ENCODE measurements at places on chromosomes 2 and 18. TPM values are rescaled to one million over a fixed set of nuclear protein-coding genes. Genes with fewer than 3 reads are reported as not detected.

DNA sequence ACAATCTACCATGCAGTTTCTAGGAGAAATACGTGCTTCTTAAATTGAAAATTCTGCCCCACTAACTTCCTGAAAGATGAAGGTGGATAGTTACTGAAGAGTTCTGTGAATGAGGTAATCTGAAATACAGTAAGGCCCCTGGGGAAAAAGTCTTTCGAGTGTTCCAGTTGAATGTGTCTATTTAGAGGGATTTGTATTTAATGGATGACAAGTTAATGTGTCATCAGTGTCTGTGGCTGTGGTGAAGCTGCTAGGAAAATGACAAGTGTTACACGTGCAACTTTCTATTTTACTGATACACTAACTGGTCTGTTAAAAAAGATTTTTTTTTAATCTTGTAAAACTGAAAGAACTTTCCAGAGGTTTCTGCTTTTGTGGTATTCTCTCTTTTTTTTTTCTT is 384.6 kb downstream of the STK39 start:
- H3K4me1 ChIP-seq, result no peaks in the 10 kb centered on the region
- H3K36me3 ChIP-seq, result no peaks in the 10 kb centered on the region
- DNase-seq, result no peak
- H3K27me3 ChIP-seq, result no peaks in the 10 kb centered on the region
- no peak overlapping the region for H3K4me3 ChIP-seq

COLEC12 gene
- 21.8 TPM for total RNA-seq

GRCh38 chr18:23701544-23702064 is 12.4 kb downstream of the LAMA3 start:
- no peak for DNase-seq
- H3K27ac ChIP-seq, result no peak overlapping the region
- H3K36me3 ChIP-seq, result no peaks in the 10 kb centered on the region

DNA sequence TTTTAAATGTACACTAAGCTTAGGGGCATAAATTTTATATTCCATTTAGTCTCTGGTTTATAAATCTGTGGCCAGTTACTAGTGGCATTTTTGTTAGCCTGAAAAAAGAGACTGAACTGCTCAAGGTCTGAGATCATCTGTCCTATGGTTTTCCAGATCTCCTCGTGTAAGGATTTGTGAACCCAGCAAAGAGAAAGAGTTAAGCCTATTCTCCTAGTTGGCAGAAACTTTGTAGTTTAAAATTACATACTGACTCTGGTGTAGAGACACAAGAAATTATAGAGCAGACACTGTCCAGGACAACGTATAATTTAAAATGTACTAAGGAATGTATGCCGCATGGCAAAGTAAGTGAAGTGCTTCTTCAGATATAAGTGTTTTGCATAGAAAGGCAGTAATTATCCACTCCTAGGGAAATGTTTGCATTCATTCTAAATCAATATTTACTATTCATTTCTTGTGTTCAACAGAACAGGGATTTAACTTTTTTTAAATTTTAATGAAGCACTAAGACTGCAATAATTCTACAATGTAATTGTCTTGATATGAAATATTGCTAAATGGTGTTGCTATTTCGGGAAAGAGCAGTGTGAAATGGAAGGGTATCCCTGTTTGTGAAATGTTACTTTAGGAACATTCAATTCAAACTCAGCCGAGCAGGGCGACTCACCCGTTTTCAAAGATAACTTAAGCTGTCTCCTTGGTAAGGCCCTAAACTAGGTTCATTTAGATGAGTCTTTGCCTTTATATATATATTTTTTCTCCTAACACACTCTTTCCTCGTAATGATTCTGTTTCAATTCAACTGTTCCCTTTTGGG is 508.4 kb upstream of the ZEB2 start:
- no peaks in the 10 kb centered on the region for H3K27me3 ChIP-seq
- H3K4me3 ChIP-seq, result no peak overlapping the region
- no peak for DNase-seq
- no peaks in the 10 kb centered on the region for H3K4me1 ChIP-seq

EPB41L3 gene
- total RNA-seq, result 146 TPM

GRCh38 chr2:622357-622756 is 54.8 kb downstream of the TMEM18 start:
- H3K4me3 ChIP-seq, result no peak overlapping the region
- no peak for DNase-seq
- H3K4me1 ChIP-seq, result no peaks in the 10 kb centered on the region
- H3K27ac ChIP-seq, result no peak overlapping the region

DNA sequence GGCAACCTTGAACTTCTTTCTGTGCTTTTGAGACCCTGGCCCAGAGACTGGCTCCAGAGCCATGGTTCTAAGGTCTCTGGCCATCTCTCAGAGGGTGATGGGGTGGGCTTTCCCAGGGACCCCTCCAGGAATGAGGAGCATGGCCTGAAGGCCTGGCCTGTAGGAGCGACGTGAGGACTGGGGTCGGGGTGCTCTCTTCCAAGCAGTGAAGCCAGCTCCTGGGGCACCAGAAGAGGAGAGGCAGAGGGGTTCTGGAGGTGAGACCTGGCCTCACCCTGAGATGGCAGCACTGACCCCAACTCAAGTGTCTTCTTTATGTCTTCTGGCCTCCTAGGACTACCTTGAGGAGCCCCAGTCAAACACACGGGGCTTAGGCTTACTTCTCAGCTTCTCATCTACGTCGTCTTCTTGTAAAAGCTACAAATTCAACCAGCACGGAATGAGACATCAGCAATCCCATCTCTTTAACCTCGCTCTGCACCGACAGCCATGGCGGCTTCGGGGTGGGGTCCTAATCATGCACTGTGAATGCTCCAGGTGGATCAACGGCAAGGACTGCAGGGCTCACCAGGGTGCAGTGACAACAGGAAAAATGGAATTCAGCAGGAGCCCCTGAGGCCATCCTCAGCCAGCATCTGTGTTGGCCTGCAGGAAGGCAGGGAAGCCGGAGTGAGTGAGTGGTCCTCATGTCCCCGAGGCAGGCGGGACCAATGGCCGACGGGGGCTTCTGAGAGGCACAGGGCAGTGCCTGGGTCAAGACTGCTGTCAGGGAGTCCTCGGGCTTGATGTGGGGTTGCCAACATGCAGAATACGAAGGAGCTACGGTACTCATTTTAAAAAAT is 214.1 kb downstream of the HDAC4 start:
- H3K27ac ChIP-seq, result no peak overlapping the region
- no peaks in the 10 kb centered on the region for H3K4me1 ChIP-seq
- H3K27me3 ChIP-seq, result no peaks in the 10 kb centered on the region

- H3K36me3 ChIP-seq, result no peaks in the 10 kb centered on the region
- H3K27ac ChIP-seq, result no peak overlapping the region
- no peak for DNase-seq
- H3K4me3 ChIP-seq, result no peak overlapping the region
These were observed 37.7 kb upstream of the TBC1D8 start for GRCh38 chr2:101188683-101189405.

DNA sequence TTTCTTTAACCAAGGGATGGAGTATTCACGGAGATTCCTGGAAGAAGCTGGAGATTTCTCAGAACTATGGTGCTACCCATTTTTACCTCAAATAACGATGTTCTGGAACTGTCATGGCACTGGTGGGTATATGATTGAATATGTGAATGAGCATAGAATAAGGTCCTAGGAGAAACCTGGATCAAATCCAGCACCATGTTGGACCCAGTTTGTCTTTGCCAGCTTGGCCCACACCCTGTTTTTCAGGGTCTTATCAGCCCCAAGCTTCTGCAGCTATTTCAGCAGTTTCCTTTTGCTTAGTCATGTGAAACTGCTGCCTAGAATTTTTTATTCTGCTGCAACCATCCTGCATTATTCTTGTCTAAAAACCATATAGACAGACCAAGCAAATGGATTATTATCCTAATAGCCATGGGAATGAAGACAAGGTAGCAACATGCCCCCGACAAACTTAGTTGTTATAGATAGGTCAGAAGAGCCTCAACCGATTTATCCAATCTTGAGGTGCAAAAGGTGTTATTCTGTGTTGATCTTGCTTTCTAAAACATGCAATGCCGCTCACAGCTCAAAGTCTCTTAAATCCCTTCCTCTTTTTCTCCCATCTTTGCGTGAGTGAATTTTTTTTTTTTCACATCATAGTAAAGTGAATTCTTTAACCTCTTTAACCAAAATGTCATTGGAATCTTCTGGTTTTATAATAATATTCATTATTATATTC is 133.6 kb downstream of the PRPF40A start:
- no peak overlapping the region for H3K27ac ChIP-seq
- no peaks in the 10 kb centered on the region for H3K36me3 ChIP-seq
- H3K27me3 ChIP-seq, result no peaks in the 10 kb centered on the region

DNA sequence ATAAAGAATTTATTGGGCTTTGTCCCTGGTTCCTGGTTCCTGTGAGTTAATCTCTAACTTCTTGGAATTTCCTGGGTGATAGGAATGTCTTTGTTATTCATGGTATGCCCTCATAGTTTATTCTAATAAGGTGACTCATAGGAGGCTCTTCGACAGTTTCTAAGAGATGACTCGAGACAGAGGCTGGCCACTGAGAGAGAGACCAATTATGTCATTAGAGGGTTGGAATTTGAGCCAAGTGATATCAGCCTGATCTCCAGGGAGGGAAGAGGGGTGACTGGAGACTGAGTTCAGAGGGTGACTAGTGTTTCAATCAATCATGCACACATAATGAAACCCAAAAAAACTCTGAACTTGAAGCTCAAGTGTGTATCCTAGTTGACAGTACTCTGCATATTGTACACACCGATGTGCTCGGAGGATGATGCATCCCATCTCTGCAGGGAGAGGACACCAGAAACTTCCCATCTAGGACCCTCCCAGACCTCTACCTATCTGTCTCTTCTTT is 185.7 kb downstream of the MTCL1 start:
- H3K27me3 ChIP-seq, result no peaks in the 10 kb centered on the region
- H3K4me3 ChIP-seq, result no peak overlapping the region
- no peak for DNase-seq
- H3K4me1 ChIP-seq, result no peaks in the 10 kb centered on the region

TLX2 gene
- total RNA-seq, result not detected

DNA sequence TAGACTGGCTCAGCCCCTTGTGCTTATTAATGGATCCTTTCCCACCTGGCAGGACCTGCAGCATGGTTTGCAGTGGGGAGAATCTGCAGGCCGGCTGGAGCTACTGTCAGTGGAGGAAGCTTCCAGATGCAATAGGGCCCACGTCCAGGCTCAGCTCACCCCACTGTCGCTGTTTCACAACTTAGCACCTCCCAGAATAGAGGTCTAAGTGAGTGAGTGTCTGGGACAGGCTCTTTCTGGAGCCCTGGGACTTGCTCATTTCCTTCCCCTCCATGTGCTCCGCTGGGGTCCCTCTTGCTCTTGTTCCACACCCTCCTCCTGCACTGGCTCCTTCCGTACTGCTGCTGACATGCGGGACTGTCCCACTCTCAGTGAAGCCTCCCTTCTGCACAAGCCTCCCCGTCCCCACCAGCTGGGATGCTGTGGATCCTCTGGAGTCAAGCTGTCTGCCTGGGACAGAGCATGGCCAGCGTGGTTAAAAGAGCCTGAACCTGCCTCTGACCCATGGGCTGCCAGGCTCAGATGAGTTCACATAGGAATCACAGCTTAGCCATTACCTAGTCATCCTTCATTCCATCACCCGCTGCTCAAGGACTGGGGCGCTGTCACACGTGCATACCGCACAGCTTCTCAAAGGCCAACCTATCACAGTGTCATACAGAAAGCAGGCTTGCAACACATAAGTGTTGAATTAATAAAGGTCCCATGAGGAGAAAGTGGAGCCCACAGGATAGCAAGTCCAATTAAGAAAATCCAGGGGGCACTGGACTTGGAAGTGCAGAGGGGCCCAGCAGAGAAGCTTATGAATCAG is 135.9 kb downstream of the ACKR3 start:
- no peaks in the 10 kb centered on the region for H3K36me3 ChIP-seq
- no peaks in the 10 kb centered on the region for H3K4me1 ChIP-seq
- DNase-seq, result no peak
- no peaks in the 10 kb centered on the region for H3K27me3 ChIP-seq
- no peak overlapping the region for H3K27ac ChIP-seq

GRCh38 chr2:65885266-65885665 is 452.9 kb upstream of the SPRED2 start:
- no peaks in the 10 kb centered on the region for H3K4me1 ChIP-seq
- no peaks in the 10 kb centered on the region for H3K27me3 ChIP-seq
- DNase-seq, result no peak
- no peaks in the 10 kb centered on the region for H3K36me3 ChIP-seq
- H3K27ac ChIP-seq, result no peak overlapping the region
- no peak overlapping the region for H3K4me3 ChIP-seq

GRCh38 chr2:75982719-75983118 is 272.0 kb upstream of the GCFC2 start:
- H3K27ac ChIP-seq, result no peak overlapping the region
- H3K27me3 ChIP-seq, result no peaks in the 10 kb centered on the region
- H3K36me3 ChIP-seq, result no peaks in the 10 kb centered on the region
- no peak for DNase-seq
- no peak overlapping the region for H3K4me3 ChIP-seq
- H3K4me1 ChIP-seq, result no peaks in the 10 kb centered on the region

TCF4 gene
- 127 TPM for total RNA-seq

GRCh38 chr2:19652811-19653210 is 249.0 kb downstream of the TTC32 start:
- H3K27me3 ChIP-seq, result no peaks in the 10 kb centered on the region
- no peaks in the 10 kb centered on the region for H3K36me3 ChIP-seq
- no peaks in the 10 kb centered on the region for H3K4me1 ChIP-seq
- no peak overlapping the region for H3K4me3 ChIP-seq
- H3K27ac ChIP-seq, result no peak overlapping the region
- DNase-seq, result no peak

- H3K4me1 ChIP-seq, result peaks cover 6% of the 10 kb centered on the region
- no peak overlapping the region for H3K27ac ChIP-seq
- no peak for DNase-seq
- H3K36me3 ChIP-seq, result no peaks in the 10 kb centered on the region
- H3K27me3 ChIP-seq, result no peaks in the 10 kb centered on the region
These were observed 22.6 kb downstream of the YES1 start for GRCh38 chr18:789397-789796.

DNA sequence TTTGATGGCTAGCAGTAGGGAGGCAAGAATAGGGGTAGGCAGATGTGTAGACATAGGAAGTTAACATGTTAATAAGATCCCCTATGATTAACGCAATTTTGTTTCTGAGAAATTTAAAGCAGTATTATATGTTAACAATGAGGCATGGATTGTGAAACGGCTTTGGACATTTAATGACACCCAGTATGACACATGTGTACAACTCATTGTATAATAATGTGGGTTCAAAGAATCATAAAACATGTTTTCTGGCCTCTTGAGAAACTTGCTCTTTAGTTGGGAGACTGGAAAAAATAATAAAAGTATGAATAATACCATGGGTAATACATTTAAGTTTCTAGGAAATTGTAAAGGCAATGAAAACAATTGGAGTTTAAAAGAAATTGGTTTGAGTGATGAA is 332.1 kb upstream of the CDH20 start:
- no peak overlapping the region for H3K27ac ChIP-seq
- no peaks in the 10 kb centered on the region for H3K27me3 ChIP-seq
- no peaks in the 10 kb centered on the region for H3K36me3 ChIP-seq
- no peaks in the 10 kb centered on the region for H3K4me1 ChIP-seq
- DNase-seq, result no peak

GRCh38 chr2:9552219-9553178 is 3.1 kb downstream of the ADAM17 start:
- H3K4me3 ChIP-seq, result no peak overlapping the region
- H3K27ac ChIP-seq, result peak overlapping the region; percentile 29
- no peaks in the 10 kb centered on the region for H3K27me3 ChIP-seq
- no peak for DNase-seq
- peaks cover 45% of the 10 kb centered on the region for H3K4me1 ChIP-seq

All from tibial nerve (tissue), 4 donors.